ENCODE measurements at places on chromosomes 2 and 18.

DNA sequence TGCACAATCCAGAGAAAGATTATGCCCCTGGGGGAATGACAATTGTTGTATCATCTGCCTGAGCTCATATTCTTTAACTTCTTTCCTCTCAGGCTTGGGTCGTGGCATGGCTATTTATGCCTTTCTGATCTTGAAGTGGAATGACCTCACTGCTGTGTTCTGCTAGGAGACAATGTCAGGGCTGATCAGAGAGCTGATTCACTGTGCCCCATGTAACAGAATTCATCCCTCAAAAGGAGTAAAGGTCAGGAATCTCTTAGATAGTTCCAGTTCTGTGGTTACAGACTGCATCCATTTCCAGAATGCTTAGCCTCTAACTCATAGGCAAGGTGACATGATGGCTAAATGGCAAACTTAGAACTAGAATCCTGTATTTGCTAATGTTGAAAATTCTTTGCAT lies 511.7 kb upstream of the CNTNAP5 start:
- DNase-seq = no peak

DNA sequence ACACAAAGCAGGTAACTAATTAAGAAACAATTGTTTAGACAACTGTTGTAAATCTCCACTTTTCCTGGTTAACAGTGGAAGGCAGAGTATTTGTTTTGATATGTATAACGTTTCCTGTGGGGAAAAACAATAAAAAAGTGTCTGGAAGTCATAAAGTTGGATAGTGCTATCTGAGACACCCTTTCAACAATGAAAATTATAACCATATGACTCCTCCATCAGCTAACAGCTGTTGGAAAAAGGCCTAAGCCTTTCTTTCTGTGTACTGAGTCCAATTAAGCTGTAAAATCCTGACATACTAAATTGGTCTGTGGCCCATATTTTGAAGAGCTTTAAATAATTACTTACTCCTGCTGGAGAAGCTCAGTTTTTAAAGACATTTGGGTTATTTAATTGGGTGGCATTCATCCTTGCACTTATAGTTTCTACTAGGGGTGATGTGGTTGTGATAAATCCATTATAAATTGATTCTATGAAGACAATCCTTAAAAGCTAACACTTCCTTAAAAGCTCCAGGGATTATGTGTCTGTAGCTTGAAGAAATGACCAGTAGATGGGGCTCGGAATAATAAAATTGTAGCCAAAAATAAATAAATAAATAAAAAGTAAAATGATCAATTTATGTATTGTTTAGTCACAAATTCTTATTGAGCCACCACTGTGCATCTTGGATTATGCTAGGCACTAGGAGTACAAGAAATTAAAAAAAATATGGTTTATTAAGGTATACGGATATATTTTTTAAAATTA lies 698.1 kb upstream of the NXPH2 start:
- no peak for DNase-seq

DNA sequence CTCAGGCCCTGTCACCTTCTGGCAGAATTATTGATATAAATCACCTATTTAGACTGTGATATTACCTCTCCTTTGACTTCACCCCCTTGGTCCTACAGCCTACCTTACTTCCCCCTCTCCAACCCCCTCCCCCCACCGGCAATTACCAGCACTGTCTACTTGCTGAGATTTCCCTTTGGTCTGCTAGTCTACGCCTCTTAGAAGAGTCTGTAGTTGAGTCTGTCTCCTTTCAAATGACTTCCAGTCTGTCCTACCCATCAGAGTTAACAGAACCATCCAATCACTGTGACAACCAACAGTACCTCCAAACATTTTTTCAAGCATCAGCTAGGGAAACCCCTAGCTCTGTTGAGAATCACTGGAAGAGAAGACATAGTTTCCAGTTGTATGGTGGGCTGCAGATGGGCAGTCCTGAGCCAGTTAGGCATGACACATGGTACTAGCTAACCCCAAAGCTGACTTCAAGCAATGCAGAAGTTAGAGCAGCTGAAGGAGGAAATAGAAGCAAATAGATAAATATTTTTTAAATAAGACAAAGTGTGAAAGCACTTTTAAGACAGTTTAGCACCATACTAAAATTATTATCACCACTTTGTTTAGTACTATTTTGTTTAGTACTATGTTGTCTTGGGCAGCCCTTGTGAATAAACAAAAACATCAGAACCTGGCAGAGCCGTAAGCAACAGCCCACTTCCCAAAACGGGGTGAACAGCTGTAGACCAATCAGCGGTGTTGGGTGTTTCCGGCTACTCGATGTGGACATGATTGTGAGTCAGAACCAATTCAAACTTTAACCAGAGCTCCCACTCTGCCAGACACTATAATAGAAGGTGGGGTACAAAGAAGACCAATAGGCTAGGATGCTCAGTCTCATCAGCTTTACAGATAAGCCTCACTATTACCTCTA lies 2.7 kb upstream of the ASNSD1 start:
- no peak for DNase-seq

GRCh38 chr2:23385351-23385747 lies 370 bp downstream of the KLHL29 start:
- DNase-seq = no peak

- DNase-seq = no peak
Measured at GRCh38 chr2:187078297-187078696, 229.3 kb upstream of the ZSWIM2 start.

- no peak for DNase-seq
Measured at GRCh38 chr2:121160366-121160765, 124.6 kb downstream of the TFCP2L1 start.

GRCh38 chr2:172428832-172429210 lies 1.4 kb downstream of the ITGA6 start:
- no peak for DNase-seq

DNA sequence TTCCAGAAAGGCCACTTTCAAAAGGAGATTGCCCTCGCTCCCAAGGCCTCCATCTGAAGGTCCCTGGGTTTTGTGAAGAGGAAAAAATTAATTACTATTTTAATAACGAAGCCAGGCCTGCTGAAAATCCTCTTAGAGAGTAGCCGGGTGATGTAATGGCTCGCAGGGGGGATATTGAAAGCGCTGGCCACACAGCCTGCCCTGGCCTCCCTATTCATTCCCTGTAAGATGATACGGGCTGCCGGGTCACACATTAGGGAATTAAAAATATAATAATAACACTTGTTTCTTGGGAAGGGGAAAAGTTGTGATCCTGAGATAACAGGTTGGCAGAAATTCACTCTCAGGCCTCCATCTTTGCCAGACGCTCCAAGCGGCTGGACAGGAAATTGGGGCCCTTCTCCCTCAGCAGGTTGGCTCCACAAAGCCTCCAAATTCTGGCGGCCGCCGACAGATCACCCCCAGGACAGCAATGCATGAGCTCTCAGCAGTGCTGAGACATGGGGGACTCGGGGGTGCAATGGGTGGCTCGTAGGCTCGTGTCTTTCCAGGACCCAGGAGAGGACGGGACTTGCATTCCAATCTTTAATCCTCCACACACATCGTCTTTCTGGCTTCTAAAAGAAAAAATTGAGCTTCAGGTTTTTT lies 299.9 kb upstream of the SALL3 start:
- DNase-seq = no peak

GRCh38 chr2:37550190-37550589 lies 121.3 kb downstream of the CDC42EP3 start:
- DNase-seq = no peak

GRCh38 chr2:124501575-124502152 lies 476.6 kb downstream of the CNTNAP5 start:
- DNase-seq = no peak

GRCh38 chr2:168692132-168692744 lies 110.2 kb upstream of the NOSTRIN start:
- DNase-seq = no peak

DNA sequence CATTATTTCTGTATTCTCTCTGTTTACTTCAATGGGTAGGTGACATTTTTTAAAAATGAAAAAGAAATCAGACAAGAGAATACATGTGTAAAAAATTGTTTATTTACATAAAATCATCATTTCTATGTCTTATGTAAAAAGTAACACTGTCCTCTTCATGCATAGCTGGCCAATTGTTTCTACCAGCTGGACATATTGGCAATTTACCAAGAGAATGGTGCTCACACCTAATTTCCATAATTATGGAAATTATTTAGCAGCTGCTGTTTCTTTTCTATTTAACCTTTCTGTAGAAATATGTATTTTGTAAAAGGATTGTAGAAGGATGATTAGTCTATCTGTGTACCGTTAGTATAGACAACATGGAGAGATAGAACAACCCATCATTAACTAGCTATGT lies 791.9 kb downstream of the TRIB2 start:
- DNase-seq = no peak

GRCh38 chr2:56648802-56649201 lies 465.0 kb downstream of the CCDC85A start:
- no peak for DNase-seq

DNA sequence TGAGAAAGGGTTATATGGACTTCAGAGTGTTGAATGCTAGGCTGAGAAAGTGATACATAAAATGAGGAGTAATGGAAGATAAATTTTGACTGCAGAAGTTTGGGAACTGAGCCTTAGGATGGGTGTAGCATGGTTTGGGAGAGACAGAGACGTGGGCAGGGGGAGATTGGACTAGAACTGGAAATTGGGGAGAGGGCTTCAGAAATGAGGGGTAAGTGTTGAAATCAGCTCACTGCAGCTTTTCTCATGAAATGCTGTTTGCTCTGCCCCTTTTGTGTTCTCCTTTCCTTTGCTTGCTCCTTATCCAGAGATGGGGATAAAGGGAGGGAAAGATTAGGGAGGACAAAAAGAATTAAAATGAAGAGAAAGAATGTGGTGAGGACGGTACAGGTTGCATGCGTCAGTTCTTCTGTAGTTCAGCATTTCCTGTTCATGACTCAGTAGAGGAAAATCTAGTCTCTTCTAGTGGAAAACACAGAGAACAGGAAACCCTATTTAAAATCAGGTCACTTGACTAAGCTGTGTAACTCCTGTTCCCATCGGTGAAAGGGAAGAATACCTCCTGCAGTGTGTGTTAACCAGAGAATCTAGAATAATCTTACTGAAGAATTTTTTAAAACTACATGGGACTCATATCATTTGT lies 105.6 kb downstream of the CRIM1 start:
- DNase-seq = no peak

DNA sequence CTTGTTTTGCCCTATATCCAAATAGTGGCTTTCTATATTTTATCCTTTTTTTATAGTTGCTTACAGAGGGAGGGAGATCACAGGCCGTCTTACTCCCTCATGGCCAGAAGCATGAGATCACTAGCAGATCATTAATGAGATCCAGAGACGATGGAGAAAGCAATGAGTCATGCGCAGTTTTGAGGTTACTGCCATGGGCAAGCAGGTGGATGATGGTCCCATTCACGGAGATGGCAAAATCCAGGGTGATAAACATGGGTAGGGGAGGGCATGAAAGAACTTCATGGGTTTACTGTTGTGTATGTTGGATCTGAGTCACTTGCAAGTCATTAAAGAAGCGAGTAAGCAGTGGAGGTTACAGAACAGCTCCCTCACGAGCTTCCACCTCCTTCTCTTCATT lies 60.4 kb downstream of the C18orf63 start:
- peak; percentile 24 for DNase-seq

DNA sequence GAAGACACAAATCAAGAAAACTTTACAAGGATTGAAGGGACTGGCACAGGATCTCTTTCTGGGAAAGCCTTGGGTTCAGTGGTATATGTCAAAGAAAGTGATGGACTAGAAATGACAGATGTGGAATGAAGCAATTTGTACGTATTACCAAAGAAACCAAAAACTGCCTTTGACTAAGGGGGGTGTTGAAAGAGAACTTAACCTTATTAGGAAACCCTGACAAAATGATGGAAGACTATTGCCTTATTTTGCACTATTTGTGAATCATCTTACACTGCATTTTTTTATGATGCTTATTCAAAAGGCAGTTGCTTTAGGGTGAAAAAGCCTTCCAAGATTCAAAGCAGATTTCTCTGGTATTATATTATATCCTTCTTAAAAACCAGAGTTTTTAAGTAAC lies 4.0 kb downstream of the TSGA10 start:
- DNase-seq = no peak
